ENCODE measurements at places on chromosomes 12 and 14. TPM values are rescaled to one million over a fixed set of nuclear protein-coding genes. Genes with fewer than 3 reads are reported as not detected.

The C12orf50 gene
- not detected for total RNA-seq

The TMEM63C gene
- total RNA-seq: 1.8 TPM

The KCNH3 gene
- total RNA-seq: 1.2 TPM

The MUCL1 gene
- total RNA-seq: not detected

The PRPH gene
- 2.1 TPM for total RNA-seq

The FOXN4 gene
- 0.03 TPM for total RNA-seq

The WNT1 gene
- 0.24 TPM for total RNA-seq

The GPHN gene
- total RNA-seq: 15.2 TPM

The KRT71 gene
- total RNA-seq: not detected

The TMEM30B gene
- 0.29 TPM for total RNA-seq

Measured in A549 treated with GW870086 at 1 μM for 4 hours (cell line).